ENCODE measurements at places on chromosomes 12 and 14. TPM values are rescaled to one million over a fixed set of nuclear protein-coding genes. Genes with fewer than 3 reads are reported as not detected.

The CMA1 gene
- total RNA-seq, result not detected

DNA sequence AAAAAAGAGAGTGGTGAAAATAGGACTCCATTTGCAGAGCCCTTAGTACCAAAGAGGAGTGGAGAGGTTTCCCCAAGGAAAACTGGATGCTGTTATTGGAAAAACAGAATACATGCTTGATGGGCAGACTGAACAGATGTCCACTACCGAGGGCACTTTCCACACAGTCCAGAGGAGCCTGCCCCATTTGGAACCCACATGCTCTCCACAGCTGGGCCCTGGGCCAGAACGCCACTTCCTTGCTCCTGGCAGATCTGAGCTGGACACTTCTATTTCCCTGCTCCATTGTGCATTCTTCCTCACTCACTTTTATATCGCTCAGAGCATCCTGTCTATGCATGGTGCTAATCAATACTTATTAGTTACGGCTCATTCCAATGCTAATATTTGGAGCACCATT, 249.9 kb downstream of the SLC15A4 start:
- DNase-seq, result no peak
- H3K4me1 ChIP-seq, result no peaks in the 10 kb centered on the region
- H3K4me3 ChIP-seq, result no peak overlapping the region
- no peaks in the 10 kb centered on the region for H3K27me3 ChIP-seq

- H3K4me3 ChIP-seq, result no peak overlapping the region
- H3K4me1 ChIP-seq, result no peaks in the 10 kb centered on the region
- H3K27me3 ChIP-seq, result peaks cover 3% of the 10 kb centered on the region
- peak; percentile 92 for DNase-seq
Measured at GRCh38 chr12:117236456-117237001, 46.3 kb upstream of the FBXO21 start.

DNA sequence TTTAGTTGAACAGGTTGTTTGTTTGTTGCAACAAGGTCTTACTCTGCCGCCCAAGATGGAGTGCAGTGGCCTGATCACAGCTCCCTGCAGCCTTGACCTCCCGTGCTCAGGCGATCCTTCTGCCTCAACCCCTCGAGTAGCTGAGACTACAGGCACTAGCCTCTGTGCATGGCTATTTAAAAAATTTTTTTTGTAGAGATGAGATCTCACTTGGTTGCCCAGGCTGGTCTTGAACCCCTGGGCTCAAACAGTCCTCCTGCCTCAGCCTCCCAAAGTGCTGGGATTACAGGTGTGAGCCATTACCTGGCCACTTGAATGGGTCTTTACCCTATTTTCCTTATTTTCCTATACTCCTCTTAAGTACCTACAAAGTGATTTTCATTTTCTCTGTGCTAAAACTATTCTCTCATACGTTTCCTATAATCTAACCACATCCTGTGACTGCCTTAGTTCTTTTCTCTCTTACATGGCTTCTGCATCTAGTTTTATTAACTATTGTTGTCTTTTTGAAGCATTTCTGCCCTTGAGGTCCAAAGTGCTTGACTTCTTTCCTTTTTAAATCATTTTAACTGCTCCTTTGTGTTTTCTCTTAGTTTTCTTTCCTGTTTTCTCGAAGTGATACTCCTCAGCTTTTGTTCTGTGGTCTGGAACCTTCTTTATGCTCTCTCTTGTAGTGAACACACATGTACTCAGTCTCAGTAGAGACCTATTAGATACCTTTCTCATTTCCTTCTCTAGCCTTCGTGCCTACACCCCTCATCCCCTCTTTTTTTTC, 14.1 kb downstream of the GPX2 start:
- no peak overlapping the region for H3K4me3 ChIP-seq
- H3K4me1 ChIP-seq, result peaks cover 28% of the 10 kb centered on the region
- peaks cover 47% of the 10 kb centered on the region for H3K36me3 ChIP-seq
- H3K27me3 ChIP-seq, result no peaks in the 10 kb centered on the region

DNA sequence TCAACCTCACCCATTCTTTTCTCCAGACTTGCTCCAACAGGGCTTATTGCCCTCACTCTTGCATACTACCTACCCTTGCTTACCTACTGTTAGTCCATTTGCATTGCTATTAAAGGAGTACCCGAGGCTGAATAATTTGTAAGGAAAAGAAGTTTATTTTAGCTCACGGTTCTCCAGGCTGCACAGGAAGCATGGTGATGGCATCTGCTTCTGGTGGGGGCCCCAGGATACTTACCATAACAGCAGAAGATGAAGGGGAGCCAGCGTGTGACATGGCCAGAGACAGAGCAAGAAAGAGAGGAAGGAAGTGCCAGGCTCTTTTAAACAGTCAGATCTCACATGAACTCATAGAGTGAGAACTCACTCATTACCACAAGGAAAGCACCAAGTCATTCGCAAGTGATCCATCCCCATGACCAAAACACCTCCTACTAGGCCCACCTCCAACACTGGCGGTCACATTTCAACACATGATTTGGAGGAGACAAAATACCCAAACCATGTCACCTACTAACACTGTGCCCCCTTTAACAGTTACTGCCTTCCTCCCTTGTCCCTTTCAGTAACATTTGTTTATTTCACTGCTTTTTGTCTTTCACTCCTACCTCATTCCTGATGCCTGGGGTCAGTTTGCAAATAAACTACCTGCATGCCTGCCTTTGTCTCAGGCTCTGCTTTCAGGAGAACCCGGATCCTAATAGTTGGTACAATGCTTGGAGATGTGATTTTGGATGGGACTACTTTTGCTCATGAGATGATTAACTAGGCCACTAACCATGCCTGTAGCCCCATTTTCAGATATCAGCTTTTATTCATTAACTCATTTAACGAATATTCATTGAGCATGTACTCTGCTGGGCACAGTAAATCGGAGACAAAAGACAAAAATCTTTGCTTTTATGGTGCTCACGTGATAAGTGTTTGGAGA, 41.6 kb upstream of the CSRP2 start:
- no peak overlapping the region for H3K4me3 ChIP-seq
- DNase-seq, result no peak
- H3K4me1 ChIP-seq, result no peaks in the 10 kb centered on the region

DNA sequence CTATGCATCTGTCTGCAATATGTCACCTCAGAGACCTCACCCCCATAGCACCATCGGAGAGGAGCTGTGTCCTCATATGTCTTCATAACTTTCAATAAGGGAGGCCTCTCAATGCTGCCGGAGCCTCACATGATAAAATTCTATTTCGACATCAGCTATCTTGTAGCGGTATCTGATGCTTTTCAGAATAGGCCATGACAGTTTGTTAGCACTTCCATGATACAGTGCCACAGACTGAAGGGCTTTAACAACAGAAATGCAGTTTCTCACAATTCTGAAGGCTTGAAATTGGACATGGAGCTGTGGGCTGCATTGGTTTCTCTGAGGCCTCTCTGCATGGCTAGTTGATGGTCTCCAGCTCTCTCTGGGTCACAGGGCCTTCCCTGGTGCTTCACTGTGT, 125.0 kb upstream of the PZP start:
- no peaks in the 10 kb centered on the region for H3K27me3 ChIP-seq
- DNase-seq, result no peak
- no peak overlapping the region for H3K4me3 ChIP-seq
- H3K4me1 ChIP-seq, result peaks cover 12% of the 10 kb centered on the region

DNA sequence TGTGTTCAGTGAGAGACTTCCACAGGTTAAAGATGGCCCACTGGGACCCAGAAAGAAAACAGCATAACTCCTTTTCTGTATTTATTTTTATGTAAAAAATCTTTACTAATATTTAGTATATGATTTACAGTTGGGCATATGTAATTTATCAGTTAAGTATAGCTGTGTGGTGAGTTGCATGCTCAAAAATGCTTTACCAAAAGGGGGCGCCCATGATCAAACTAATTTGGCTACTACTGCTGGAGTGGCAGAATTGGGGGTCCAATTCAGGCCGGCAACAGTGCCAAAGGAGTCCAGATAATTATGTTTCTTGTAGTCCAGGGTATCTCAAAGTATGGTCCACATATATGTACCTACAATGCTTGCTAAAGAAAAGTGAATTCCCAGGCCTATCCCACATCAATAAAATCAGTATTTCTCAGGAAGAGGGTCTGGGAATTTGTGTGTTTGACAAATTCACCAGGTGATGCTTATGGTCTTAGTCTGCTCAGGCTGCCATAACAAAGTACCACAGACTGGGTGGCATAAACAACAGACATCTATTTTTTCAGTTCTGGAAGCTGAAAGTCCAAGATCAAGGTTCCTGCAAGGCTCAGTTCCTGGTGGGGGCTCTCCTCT, 152.0 kb downstream of the KTN1 start:
- peak; percentile 86 for DNase-seq
- peaks cover 4% of the 10 kb centered on the region for H3K36me3 ChIP-seq
- peaks cover 2% of the 10 kb centered on the region for H3K27me3 ChIP-seq
- no peak overlapping the region for H3K4me3 ChIP-seq

GRCh38 chr14:55592436-55592835, 12.4 kb downstream of the KTN1 start:
- H3K4me3 ChIP-seq, result no peak overlapping the region
- no peak overlapping the region for H3K27ac ChIP-seq
- DNase-seq, result no peak
- H3K36me3 ChIP-seq, result peaks cover 9% of the 10 kb centered on the region
- no peaks in the 10 kb centered on the region for H3K27me3 ChIP-seq

Data from activated CD4-positive, alpha-beta T cell treated with anti-CD3 and anti-CD28 coated beads, Interleukin-2, amount 10 ng/mL, durations not matched to agents 24 days and 14 days (primary cell).